Karpas-422 (cell line): ENCODE measurements at places on chromosomes 7 and 10.
A peak's percentile ranks its signal among the peaks of the same experiment; 100 is the strongest.

DNA sequence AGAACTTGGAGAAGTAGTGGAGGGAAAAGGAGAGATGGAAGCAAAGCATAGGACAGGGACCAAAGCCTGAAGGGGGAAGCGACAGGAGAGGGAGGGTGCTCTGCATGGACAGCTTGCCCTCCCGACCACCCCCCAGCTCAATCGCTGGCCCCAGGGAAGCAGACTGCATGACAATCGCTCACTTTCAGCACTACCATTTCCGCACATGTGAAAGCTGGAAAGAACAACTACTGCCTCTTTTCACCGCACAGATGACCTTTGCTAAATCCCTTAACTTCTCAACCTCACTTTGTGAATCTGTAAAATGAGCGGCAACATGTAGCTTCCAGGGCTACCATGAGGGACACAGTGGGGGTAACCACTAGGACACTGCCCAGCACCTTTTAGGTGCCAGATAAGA, 17.1 kb downstream of the VOPP1 start:
- DNase-seq = no peak

DNA sequence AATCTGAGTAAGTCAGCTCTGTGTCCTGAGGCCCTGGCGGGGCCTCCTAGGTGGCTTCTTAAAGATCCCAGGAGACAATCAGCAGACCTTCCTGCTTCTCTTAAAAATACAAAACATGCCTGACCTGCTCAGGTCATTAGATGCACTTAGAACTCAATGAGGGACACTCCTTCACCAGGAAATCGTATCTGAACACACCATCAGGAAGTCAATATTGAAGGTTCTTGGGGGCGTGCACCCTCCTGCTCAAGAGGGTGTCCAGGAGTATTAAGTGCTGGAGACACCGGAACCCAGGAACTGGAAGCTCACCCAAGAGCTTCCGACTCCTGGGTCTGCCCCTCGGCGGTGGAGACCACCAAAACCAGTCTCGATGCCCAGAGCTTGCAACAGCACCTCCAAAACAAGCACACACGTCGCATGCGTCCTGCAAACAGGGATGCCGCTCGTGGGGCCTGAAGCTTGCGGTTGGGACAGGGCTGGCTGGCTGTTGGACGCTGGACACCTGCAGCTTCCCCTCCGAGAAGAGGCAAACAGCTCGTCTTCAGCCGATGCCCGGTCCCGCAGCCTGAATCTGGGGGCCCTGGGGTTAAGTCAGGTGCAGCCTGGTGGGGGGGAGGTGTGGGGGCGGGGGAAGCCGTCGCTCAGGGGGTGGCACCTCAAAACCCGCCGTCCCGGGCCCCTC, 803 bp downstream of the RAPGEF5 start:
- peak; percentile 76 for DNase-seq

DNA sequence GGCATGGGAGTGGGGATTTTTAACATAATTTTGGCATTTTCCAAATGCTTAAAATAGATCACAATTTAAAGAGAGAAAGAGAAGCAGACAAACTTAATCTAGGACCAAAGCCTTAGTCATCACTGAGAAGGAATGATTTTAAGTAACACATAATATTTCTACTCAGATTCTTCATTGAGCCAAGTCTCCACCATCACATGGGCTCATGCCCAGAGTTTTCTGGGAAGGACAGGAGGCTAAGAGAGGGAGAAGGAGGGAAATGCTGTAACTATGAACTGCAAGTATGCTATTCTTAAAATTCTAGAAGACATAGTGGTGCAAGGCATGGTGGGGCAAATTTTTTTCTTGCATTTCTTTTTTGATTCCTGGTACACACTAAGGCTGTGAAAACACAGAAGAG, 23.8 kb upstream of the UBE2D1 start:
- no peak for DNase-seq

GRCh38 chr7:139901056-139901795, 72.2 kb downstream of the TBXAS1 start:
- peak; percentile 66 for DNase-seq

GRCh38 chr10:122161795-122162194, 109.3 kb upstream of the BTBD16 start:
- DNase-seq = no peak

- DNase-seq = no peak
Observed at GRCh38 chr10:31804352-31804810, 124.2 kb downstream of the ARHGAP12 start.

DNA sequence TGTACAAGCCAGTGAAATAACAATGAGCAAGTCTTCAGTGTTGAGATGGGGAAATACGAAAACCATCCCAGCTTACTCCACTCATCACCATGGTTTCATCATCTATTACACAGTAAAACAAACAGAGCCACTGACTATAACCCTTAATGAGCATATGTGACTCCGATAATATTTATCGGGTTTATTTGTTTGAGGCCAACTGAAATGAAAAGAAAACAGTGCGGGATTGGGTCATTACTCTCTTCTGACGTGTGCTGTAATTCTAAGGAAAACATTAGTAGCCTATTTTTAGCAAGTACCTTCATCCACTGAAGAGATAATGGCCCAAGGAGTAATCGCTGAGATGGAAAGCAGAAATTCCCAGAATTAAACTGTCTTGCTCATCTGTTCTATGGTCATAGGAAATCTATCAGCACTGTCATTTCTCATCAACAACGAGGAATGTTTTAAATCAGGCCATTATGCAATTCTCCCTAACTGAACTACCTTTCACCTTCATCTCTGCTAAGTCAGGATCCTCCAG, 716.5 kb downstream of the INHBA start:
- DNase-seq = no peak

- no peak for DNase-seq
Observed at GRCh38 chr10:121514141-121514865, 83.9 kb downstream of the FGFR2 start.

DNA sequence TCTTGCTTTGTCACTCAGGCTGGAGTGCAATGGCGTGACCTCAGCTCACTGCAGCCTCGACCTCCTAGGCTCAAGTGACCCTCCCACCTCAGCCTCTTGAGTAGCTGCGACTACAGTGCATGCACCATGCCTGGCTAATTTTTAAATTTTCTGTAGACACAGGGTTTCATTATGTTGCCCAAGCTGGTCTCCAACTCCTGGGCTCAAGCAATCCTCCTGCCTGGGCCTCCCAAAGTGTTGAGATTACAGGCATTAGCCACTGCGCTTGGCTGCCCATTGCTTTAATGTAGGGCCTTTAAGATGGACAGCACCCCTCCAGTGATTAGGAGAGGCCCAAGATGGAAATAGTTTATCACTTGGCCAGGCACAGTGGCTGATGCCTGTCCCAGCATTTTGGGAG, 39.4 kb downstream of the NIPSNAP2 start:
- DNase-seq = no peak

DNA sequence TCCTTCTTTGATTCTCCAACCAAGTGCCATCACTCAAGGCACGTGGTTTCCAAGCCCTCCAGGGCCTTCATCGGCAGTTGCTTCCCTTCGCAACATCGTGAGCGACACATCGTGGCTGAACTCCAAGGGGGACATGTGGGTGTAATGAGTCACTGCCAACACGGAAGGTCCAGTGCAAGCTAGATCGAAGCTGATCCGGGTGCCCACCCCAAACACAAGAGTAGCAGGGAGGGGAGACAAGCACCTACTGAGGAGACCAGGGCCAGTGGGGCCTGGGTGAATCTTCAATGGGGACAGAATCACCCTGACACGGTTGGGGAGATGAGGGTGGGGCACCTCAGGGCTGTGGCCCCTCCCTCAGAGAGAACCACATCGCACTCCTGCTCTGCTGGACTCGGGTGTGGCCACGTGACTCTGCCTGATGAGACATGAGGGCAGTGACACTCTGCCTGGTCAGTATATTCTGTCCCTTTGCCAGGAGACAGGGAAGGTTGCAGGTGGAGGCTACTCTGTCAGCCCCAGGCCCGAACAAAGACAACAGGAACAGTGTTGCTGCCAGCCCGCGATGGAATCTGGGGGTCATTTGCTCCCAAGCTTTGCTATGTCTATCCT, 36.8 kb upstream of the HSPA12A start:
- DNase-seq = no peak

- DNase-seq = no peak
Observed at GRCh38 chr7:111380945-111381344, 181.3 kb downstream of the IMMP2L start.

DNA sequence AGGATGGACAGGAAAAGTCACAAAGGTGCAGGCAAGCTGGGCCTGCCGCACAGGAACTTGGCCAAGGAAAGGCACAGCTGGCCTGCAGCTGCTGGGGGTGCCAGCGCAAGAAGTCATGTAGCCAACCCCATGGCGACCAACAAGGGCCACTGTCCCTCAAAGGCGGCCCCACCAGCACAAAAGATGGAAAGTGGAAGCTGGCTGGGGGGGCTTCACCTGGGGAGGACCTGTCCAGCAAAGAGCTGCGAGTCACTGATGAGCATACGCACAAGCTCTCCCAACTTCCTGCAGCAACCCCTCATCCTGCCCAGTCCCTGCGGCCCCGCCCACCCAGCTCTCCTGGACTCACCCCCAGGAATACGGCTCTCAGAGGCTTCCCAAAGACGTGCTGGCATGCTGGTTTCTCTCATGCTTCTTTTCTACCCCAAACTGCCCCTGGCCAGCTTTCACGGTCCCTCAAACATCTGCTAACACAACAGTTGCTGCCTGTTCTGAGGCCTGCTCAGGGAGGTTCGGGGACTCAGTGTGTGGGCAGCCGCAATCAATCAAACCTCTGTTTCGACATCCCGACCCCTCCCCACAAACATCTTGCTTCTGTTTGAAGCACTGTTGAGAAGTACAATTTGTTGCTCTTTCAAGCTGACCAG, 67.6 kb downstream of the FAM53B start:
- DNase-seq = no peak

GRCh38 chr10:107554333-107554732, 389.8 kb upstream of the SORCS1 start:
- no peak for DNase-seq

- no peak for DNase-seq
Observed at GRCh38 chr10:100984672-100985177, 2.6 kb downstream of the MRPL43 start.

DNA sequence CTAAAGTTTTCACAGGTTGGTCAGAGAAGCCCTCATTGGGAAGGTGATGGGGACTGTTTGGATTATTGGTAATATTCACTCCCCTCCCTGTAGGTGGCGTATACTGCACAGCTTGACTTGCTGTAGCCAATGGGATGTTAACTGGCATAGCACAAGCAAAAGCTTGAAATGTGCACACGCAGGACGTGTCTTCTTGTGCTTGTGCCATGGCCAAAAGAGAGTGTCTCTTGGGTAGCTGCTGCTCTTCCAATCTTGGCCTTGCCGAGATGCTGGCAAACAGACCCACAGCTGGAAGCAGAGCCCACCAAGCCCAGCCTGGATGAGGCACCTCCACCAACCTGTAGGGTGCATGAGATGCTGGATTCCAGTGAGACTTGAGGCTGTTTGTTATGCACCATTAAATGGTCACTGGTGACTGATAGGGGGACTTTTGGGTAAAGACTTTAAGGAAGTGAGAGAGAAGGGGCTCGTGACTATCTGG, 266.0 kb downstream of the GRID1 start:
- peak; percentile 76 for DNase-seq

GRCh38 chr10:132311338-132311939, 3.7 kb upstream of the STK32C start:
- no peak for DNase-seq

GRCh38 chr10:123266971-123267370, 112.8 kb downstream of the BUB3 start:
- DNase-seq = no peak

DNA sequence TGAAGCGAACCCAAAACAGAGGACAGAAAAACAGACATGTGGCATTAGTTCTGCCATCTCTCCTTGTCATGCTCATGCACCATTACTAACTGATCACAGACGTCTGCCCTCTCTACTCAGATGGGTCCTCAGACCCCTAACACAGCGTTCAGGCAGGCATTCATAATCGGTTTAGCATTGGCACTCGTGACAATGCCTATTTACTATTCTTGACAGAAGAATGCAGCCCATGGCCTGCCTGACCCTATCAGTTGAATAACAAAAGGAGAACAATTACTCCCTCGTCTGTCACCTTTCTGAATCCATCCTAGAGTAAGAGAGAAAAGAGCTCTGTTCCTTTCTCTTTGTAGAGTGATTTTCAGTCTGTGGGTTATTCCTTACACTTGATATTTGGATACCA, 194.6 kb upstream of the PHYHIPL start:
- no peak for DNase-seq

DNA sequence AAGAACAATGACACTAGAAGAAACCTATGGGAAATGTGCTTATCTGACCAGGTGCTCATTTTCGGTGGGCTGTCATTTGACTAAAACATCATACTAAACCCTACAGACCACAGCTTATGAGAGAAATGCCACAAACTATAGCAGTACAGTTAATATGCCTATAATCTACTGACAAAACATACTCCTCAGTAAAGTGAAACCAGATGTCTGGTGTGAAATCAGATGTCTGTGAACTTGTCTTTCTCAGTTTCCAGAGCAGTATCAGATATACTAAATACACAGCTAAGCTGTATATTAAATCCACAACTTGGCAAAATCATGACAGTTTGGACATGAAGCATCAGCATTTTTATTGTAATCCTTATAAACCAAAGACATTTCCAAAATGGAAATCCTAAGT, 3.3 kb downstream of the IMMP2L start:
- DNase-seq = no peak
